Hepatocyte (in vitro differentiated cells): ENCODE measurements at places on chromosomes 2 and 18. TPM values are rescaled to one million over a fixed set of nuclear protein-coding genes. Genes with fewer than 3 reads are reported as not detected.

DNA sequence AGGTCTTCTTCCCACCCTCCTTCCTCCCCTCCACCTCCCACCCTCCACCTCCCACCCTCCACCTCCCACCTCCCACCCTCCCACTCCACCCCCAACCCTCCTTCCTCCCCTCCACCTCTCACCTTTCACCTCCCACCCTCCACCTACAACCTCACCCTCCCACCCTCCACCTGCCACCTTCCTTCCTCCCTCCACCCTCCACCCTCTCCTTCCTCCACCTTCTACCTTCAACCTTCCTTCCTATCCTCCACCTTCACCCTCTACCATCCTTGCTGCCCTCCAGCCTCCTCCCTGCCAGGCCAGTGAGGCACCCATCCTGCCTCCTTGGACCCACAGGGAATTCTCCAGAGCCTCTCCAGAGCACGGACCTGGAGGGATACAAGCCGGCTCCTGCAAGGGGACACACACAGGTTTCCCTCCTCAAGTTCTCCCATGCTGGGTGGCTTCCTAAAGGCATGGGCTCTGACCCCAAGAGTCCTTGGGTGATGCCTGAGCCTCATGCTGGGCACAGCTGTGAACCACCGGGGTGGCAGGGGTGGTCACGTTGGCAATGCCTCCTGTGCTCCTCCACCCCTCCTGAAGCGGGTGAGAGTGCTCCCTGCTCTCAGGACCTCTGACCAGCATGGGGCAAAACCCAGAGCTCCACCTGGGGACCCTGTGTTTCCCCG lies 293.0 kb downstream of the NDUFA10 start:
- no peak overlapping the region for H3K27ac ChIP-seq
- H3K4me3 ChIP-seq = no peak overlapping the region
- DNase-seq = no peak
- H3K27me3 ChIP-seq = no peaks in the 10 kb centered on the region
- no peaks in the 10 kb centered on the region for H3K36me3 ChIP-seq

DNA sequence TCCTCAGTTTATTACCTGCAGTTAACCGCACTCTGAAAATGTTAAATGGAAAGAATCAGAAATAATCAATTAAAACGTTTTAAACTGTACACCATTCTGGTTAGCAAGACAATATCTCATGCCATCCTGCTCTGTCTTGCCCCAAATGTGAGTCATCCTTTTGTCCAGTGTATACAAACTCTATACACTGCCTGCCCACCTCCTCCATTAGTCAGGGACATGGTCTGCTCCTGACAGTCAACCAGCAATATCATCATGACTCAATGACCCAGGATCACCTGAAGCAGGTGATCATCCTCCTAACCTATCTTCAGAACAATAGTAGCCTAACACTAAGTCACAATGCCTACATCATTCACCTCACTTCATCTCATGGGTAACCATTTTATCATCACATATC lies 214.7 kb downstream of the KCNH7 start:
- no peaks in the 10 kb centered on the region for H3K4me1 ChIP-seq
- H3K27me3 ChIP-seq = no peaks in the 10 kb centered on the region
- DNase-seq = no peak
- H3K27ac ChIP-seq = no peak overlapping the region
- H3K36me3 ChIP-seq = no peaks in the 10 kb centered on the region

CNGA3 gene
- total RNA-seq = 0.04 and 0.13 TPM in 2 replicates

- H3K4me1 ChIP-seq = no peaks in the 10 kb centered on the region
- H3K27ac ChIP-seq = no peak overlapping the region
- no peak for DNase-seq
- no peak overlapping the region for H3K4me3 ChIP-seq
- no peaks in the 10 kb centered on the region for H3K36me3 ChIP-seq
- H3K27me3 ChIP-seq = no peaks in the 10 kb centered on the region
These were observed 21.1 kb upstream of the RGPD8 start for GRCh38 chr2:112454586-112454985.

KLHL41 gene
- 1.8 and 2.0 TPM in 2 replicates for total RNA-seq

GRCh38 chr2:61436092-61436491 lies 34.8 kb downstream of the USP34 start:
- no peaks in the 10 kb centered on the region for H3K36me3 ChIP-seq
- H3K4me1 ChIP-seq = peaks cover 15% of the 10 kb centered on the region
- no peak overlapping the region for H3K27ac ChIP-seq

DNA sequence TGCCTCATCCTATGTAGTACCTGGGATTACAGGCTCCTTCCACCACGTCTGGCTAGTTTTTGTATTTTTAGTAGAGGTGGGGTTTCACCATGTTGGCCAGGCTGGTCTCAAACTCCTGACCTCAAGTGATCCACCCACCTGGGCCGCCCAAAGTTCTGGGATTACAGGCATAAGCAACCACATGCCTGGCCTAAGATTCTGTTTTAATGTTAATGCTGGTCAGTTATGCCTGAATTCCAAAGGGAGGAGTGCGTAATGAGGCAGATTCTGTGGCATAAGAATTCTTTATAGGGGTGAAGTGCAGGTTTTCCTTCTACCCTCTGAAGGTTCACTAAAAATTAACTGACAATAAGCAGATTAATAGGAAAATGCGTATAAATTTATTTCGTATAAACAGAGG lies 1343.8 kb upstream of the LRRTM1 start:
- no peak for DNase-seq
- H3K27ac ChIP-seq = no peak overlapping the region
- H3K4me1 ChIP-seq = no peaks in the 10 kb centered on the region
- no peaks in the 10 kb centered on the region for H3K36me3 ChIP-seq

DNA sequence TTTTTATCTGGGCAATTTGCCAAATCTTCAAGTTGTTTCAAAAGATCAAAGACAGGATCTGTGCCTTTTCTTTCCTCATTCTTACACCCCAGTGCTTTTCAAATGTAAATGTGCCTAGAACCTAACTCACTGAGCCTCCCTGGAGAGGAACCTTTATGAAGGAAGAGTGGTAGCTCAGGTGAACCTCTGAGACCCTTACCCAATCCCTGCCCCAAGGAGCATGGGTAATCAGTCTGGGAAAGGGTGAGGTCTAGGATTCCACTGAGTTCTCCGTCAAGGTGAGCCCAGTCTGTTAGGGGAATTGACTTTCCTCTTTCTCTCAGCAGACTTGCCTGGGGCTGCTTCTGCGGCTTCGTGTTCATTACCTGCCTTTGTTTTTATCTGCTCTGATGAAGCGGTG lies 88.1 kb upstream of the MAP4K4 start:
- no peak overlapping the region for H3K4me3 ChIP-seq
- H3K36me3 ChIP-seq = no peaks in the 10 kb centered on the region
- DNase-seq = no peak
- no peaks in the 10 kb centered on the region for H3K27me3 ChIP-seq
- peaks cover 3% of the 10 kb centered on the region for H3K4me1 ChIP-seq

TPO gene
- not detected in 2 replicates for total RNA-seq

SERPINB10 gene
- 0.93 TPM in 1 of 2 replicates, not detected in the other for total RNA-seq

GRCh38 chr18:23870676-23871380 lies 143.7 kb upstream of the TTC39C start:
- no peaks in the 10 kb centered on the region for H3K36me3 ChIP-seq
- peak overlapping the region; percentile 62 for H3K27ac ChIP-seq
- H3K27me3 ChIP-seq = no peaks in the 10 kb centered on the region
- H3K4me1 ChIP-seq = peaks cover 29% of the 10 kb centered on the region

GRCh38 chr2:47867205-47867604 lies 39.1 kb downstream of the FBXO11 start:
- no peaks in the 10 kb centered on the region for H3K27me3 ChIP-seq
- H3K4me3 ChIP-seq = no peak overlapping the region
- DNase-seq = peak; percentile 10
- H3K36me3 ChIP-seq = no peaks in the 10 kb centered on the region
- no peaks in the 10 kb centered on the region for H3K4me1 ChIP-seq

CRACDL gene
- 0.40 and 0.47 TPM in 2 replicates for total RNA-seq

GRCh38 chr2:8486141-8486540 lies 195.7 kb upstream of the ID2 start:
- H3K36me3 ChIP-seq = no peaks in the 10 kb centered on the region
- H3K4me1 ChIP-seq = peaks cover 6% of the 10 kb centered on the region
- no peak overlapping the region for H3K4me3 ChIP-seq
- no peak for DNase-seq
- H3K27ac ChIP-seq = no peak overlapping the region
- H3K27me3 ChIP-seq = no peaks in the 10 kb centered on the region

PTPRM gene
- total RNA-seq = 33.1 and 47.4 TPM in 2 replicates

DNA sequence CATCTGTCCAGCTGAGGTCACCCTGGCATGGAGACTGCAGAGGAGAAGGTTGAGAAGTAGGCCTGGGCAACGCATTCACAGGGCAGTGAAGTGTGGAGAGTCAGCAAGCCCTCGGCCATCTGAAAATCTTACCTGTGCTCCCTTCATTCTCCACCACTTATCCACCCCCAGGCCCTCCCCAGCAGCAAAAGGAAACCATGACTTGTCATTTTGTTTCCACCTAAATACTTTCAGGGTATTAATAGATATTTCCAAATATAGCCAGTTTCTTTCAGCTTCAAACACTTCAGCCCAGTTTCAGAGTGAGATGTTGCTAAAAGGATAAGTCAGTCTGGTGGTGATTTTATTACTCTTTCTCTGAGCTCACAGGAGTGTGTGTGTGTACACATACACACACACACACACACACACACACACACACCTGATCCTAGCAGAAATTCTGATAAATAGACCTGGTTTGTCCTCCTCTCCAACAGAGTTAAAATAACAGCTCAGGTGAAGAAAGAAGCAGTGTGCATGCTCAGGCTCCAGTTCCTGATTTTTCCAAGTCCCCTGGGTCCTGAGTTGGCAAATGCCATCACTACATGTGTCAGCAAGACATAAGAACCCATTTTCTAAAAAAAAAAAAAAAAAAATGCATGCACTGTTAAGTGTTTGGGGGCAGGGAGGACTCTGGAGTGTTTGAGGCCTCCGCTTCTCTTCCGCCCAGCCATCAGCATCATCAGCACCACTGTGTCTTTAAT lies 82.8 kb downstream of the LOXHD1 start:
- H3K4me1 ChIP-seq = no peaks in the 10 kb centered on the region
- H3K27ac ChIP-seq = no peak overlapping the region
- H3K36me3 ChIP-seq = no peaks in the 10 kb centered on the region
- DNase-seq = no peak
- peaks cover 1% of the 10 kb centered on the region for H3K27me3 ChIP-seq

DNA sequence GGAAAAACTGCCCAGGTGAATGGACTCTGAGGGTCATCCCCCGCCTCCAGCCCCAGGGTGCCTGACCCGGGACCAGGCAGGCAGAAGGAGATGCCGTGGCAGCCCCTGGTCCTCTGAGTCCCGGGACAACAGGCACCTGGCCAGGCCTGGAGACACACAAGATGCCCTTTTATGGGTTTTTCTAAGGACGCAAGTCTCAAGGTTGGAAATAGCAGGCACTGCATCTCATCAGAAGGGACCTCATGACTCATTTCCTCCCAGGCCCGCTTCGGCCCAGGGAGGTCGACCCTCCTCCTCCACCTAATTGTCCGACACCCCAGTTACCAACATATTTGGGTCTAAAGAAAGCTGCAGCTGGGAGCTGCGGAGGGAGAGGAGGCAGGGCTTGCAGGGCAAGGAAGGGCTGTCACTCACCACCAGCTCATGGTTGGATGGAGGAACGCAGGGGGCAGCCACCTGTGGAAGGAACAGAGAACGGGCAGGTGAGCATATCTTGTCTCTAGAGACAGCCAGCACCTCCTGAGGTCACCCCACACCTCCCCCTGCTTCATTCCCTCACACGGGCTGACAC lies 82.9 kb downstream of the TNS1 start:
- DNase-seq = no peak
- no peaks in the 10 kb centered on the region for H3K27me3 ChIP-seq
- H3K4me1 ChIP-seq = peaks cover 56% of the 10 kb centered on the region
- no peak overlapping the region for H3K27ac ChIP-seq

DNA sequence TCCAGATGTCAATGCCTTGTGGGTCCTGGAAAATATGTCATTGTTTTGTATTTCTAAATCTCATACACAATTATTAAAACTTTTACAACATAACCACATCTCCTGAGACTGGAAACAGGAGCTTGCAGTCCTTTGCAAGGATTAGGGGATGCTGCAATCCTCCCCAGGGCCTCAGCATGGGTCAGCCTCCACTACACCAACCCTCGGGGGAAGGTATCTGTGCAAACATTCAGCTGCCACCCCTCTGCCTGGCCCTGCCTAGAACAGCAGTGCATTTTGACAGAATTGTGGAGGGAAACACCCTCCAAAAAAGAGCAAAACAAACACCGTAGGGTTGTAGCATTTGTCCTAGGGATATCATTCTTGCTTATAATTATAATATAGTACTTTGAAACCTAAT lies 4.2 kb upstream of the UPP2 start:
- no peak for DNase-seq
- H3K4me3 ChIP-seq = no peak overlapping the region
- H3K27ac ChIP-seq = no peak overlapping the region

GRCh38 chr18:23857756-23858155 lies 156.8 kb upstream of the TTC39C start:
- DNase-seq = peak; percentile 43
- no peak overlapping the region for H3K4me3 ChIP-seq
- H3K36me3 ChIP-seq = no peaks in the 10 kb centered on the region
- H3K27me3 ChIP-seq = no peaks in the 10 kb centered on the region
- peak overlapping the region; percentile 16 for H3K27ac ChIP-seq
- no peaks in the 10 kb centered on the region for H3K4me1 ChIP-seq

DNA sequence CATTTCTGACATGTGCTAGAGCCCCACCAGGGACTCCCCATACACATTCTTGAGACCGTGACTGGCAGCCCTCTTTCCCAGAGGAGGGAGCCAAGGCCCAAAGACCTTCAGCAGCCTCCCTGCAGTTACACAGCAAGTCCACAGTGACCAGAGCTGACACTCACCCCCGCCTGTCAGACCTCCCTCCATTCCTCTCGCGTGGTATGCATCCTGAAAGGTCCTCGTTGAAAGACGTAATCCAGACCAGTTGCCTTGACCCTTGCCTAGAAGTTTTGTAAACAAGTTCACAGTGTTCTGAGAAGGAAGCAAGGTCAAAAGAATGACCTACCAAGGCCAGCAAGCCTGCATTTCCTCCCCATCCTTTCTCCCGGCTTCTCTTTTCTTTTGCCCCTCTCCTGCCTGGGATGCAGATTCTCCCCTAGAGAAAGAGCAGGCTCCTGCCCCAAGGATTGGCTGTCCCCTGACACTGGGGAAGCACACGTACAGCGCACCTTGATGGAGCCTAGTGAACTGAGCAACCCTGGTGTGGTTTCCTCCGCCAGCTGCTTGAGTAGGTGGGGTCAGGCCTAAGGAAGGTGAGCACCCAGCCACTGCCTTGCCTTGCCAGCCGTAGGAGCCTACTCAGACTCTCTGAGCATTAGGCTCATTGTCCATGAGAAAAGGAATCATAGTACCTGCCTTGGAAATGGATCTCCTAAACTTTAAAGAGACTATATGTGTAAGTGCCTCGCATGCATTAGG lies 18.3 kb downstream of the TRIB2 start:
- H3K4me1 ChIP-seq = no peaks in the 10 kb centered on the region
- no peaks in the 10 kb centered on the region for H3K27me3 ChIP-seq
- no peaks in the 10 kb centered on the region for H3K36me3 ChIP-seq
- no peak overlapping the region for H3K4me3 ChIP-seq
- DNase-seq = no peak

DNA sequence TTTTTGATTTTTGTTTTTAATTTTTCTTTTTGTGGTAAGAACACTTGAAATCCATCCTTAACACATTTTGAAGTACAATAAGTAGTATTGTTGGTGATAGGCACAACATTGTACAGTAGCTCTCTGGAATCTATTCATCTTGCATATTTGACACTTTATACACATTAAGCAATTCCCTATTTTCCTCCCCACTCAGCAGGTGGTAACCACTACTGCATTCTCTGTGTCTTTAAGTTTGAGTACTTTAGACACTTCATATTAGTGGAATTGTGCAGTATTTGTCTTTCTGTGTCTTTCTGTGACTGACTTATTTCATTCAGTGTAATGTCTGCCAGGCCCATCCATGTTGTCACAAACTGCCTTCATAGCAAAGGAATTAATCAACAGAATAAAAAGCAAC lies 471.7 kb upstream of the CDH20 start:
- no peaks in the 10 kb centered on the region for H3K36me3 ChIP-seq
- H3K4me3 ChIP-seq = no peak overlapping the region
- H3K27ac ChIP-seq = no peak overlapping the region
- H3K4me1 ChIP-seq = no peaks in the 10 kb centered on the region
- H3K27me3 ChIP-seq = no peaks in the 10 kb centered on the region
- no peak for DNase-seq
